Activated naive CD4-positive, alpha-beta T cell treated with anti-CD3 and anti-CD28 coated beads for 36 hours (primary cell): ENCODE measurements at places on chromosomes 1 and 21.

GRCh38 chr1:20184997-20185833 lies 681 bp upstream of the UBXN10 start:
- DNase-seq = peak; percentile 83

DNA sequence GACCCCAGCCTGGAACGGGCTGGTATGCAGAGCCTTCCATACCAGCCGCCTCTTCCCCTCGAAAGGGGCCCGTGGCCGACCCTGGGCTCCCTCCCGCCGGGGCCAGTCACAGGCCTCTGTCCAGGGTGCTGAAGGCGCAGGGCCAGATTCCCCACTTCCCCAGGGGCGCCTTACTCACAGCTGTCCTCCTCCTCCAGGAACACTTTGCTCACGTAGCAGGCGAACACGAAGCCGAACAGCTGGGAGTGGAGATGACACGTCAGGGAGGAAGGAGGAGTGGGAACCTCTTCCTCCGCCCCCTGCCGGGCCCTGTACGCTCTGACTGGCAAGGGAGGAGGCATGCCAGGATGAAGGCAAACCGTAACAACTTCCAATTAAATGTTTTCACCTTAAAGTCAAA lies 57.3 kb downstream of the NKAIN1 start:
- DNase-seq = peak; percentile 66

DNA sequence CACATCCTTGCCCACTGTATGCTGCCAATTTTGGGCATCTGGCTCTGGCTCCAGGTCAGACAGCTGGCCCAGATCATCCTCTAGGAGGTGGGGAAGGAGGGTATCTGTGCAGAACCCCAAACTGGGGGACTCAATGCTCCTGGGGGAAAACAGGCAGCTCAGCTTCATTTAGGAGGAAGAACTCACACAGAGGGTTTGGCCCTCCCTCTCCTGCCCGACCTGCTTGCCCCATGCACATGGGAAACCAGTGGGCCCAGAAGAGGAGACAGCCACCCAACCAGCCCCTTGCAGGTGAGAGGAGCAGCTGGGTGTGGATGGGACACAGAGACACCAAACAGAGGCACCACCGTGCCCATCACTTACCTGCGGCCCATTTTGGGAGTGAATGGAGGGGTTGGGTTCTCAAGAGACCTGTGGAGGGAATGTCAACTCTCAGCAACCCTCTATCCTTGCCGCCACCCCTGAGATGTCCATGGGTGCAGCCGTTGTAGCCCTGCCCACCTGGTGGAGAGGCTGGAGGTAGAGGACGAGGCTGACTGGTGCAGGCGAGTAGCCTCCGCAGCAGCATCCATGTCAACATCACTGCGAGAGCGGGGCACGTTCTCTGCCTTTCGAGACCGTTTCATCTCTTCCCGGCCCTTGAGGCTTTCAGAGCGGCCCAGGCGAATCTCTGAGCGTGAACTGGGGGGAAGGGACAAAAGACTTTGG lies 27.5 kb downstream of the LRRC71 start:
- no peak for DNase-seq

GRCh38 chr1:56788588-56788987 lies 30.6 kb downstream of the FYB2 start:
- no peak for DNase-seq

- DNase-seq = no peak
Measured at GRCh38 chr1:69787151-69787550, 219.4 kb downstream of the LRRC7 start.

DNA sequence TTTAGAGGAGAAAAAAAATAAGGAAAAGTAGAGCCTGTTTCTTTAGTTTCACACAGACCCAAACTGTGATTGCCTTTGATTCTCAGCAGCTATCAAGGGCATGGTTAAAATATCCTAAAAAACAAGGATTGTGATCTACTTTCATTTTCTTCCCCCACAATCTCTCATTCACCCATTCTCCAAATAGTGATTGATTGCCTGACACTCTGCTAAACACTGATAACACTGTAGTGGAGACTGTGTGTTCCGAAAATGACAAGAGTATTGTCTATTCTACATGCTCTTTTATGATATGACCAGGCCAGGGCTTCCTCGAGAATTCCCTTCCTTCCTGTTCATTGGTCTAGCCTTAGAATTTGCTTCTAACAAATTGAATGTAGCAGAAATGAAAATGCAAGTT lies 40.2 kb downstream of the PRMT6 start:
- no peak for DNase-seq

- no peak for DNase-seq
Measured at GRCh38 chr1:204736836-204737235, 51.3 kb upstream of the LRRN2 start.
